ENCODE measurements at places on chromosomes 4 and X. TPM values are rescaled to one million over a fixed set of nuclear protein-coding genes. Genes with fewer than 3 reads are reported as not detected.

FGG gene
- not detected for total RNA-seq

UGT2B7 gene
- not detected for total RNA-seq

NDP gene
- total RNA-seq: 0.20 TPM

VEGFD gene
- 1.6 TPM for total RNA-seq

FHDC1 gene
- total RNA-seq: 0.33 TPM

CXCL9 gene
- 1.0 TPM for total RNA-seq

CD38 gene
- 3.1 TPM for total RNA-seq

GPR78 gene
- not detected for total RNA-seq

BMX gene
- total RNA-seq: 20.1 TPM

STK32B gene
- 0.59 TPM for total RNA-seq

GPR119 gene
- not detected for total RNA-seq

TTC29 gene
- 0.22 TPM for total RNA-seq

MAGEA9B gene
- total RNA-seq: not detected

QRFPR gene
- total RNA-seq: 1.6 TPM

DNA sequence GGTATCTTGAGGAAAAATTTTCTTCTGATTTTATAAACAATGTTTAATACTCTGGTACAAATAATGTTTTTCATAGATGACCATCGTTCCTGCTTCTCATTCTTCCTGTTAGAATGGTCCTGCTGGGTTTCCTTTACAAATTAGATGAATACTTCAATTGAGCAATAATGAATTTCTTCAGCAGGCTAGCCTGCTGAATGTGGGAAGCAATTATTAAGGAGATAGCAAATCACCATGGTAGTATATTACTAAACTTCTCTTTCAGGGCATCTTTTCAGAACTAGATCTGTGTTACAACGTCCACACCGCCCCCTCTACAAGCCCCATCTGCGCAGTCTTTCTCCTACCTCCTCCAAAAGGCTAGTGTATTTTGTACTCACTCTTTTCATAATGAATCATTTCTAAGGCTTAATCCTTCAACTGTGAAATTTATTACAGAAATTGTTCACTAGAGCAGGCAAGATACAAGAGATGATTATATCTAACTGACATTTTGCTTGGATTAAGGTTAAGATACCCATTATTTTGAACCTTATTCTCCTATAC, 38.4 kb downstream of the GPRIN3 start:
- DNase-seq: no peak

DNA sequence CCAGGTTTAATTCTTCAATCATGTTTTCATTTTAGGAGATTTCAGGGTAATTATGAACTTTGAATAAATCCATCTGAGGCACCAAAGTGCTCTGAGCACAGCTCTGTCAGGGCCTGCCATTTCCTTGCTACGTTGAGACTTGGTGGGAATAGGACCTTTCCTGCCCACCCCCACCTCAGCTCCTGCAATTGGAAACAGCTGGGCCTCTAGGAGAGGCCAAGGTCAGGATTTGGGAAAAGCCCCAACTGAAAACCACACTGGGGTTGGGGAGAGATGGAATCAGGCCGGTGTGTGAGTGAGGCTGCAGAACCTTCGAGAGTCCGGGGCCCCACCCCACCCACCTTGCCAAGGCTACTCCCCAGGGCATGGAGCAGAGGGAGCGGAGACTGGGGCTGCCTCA, 212.7 kb upstream of the BCOR start:
- DNase-seq: no peak

DNA sequence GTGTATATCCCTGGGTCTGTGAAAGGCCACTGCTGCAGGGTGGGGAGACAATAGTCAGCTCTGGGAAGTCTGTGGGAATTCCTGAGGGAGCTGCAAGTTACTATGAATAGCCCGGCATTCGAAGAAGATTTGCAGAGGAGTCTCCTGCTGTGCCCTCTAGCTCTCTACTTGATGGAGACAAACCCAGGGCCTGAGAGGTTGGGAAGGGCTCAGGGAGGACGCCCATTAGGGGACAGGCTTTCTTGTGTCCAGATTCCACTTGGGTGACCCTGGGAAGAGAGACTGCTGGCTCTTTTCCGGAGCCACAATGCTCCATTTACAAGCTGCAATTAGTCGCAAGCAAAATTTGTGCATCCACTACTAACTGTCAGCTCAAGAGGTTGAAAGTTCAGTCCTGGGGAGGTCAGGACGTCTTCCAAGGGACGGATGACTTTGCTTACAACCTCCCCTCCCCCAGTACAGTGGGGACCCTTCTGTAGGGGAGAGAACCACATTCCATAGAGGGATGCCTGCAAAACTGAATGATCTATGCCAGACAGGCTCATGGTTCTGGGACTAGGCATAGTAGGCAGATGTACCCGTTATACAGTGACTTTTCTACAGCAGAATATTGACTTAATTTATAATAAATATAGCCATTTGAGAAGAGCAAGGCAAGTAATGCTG, 48.2 kb upstream of the PHOX2B start:
- DNase-seq: no peak

GRCh38 chrX:47501226-47502074, 18.4 kb upstream of the ZNF41 start:
- no peak for DNase-seq

DNA sequence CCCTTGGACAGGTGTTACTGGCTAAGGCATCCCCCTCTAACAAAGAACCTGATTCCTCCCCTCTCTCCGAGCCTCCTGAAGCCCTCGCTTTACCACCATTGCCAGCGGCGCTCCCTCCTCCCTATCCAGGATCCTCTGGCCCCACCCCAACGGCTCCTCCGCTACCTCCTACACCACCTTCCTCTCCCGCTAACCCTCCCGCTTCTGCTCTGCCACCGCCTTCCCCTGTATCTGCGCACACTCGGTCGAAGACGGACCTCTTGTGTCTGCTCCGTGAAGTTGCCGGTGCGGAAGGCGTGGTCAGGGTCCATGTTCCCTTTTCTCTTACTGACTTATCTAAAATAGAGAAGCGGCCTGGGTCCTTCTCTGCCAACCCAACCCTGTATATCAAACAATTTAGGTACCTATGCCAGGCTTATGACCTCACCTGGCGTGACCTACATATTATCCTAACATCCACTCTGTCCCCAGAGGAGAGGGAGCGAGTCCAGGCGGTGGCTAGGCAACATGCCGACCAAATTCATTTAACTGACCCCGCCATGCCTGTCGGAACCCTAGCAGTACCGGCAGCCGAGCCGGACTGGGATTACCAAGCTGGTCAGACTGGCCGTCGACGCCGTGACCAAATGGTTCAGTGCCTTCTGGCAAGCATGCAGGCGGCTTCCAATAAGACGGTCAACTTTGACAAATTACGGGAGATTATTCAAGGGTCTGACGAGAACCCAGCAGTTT, 958.9 kb downstream of the RPA4 start:
- DNase-seq: no peak

DNA sequence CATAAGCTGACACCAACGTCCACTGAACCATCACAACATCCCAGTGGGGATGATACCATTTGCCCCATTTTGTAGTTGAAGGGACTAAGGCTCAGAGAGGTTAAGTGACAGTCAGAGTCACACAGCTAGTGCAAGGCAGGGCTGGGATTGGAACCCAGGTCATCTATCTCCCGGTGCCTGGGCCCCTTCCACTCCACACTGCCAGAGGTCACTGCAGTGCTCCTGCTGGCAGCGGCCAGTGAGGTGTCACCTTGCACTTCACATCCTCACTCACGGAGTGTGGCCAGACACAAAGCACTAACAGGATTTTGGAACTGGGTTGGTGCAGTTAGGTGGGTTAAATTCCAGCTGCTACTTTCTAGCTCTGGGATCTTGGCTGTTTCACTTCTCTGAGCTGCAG, 118.7 kb downstream of the ENPP6 start:
- no peak for DNase-seq

DNA sequence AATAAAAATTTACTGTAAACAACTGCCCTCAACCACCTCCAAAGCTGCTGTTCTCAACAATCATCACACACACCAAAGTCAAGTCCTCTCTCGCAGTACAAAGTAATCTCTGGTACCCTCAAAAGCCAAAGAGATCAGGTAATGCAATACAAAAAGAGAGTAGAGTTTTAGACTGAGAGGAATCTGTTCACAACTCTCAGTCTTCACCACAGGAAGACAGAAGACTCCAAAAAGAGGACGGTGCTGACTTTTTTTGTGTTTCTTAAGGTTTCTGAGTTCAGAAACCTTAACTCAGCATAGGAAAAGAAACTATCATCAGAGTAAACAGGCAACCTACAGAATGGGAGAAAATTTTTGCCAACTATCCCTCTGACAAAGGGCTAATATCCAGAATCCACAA, 1072.3 kb upstream of the DIAPH2 start:
- no peak for DNase-seq

- no peak for DNase-seq
Observed at GRCh38 chr4:141074098-141074878, 59.0 kb downstream of the RNF150 start.

GRCh38 chr4:22174640-22175039, 226.1 kb upstream of the KCNIP4 start:
- DNase-seq: no peak

- peak; percentile 86 for DNase-seq
Observed at GRCh38 chrX:131746491-131746968, 202.7 kb downstream of the OR13H1 start.

DNA sequence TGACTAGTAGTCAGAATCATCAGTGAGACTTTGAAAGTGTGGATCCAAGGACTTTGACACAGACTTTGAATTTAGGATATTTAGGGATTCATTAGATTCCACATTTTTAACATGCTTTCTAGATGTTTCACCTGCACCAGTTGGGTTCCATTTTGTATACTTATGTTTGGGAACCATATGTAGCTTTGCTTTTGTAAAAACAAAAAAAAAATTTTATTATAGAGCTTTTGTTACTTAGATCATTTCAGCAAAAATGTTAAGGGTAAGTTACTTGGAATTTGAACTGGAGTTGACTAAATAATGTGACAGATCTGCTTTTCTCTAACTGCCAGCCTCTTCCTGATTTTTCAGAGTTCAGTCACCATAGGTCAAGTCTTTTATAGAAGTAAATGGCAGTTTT, 14.6 kb downstream of the PDLIM5 start:
- DNase-seq: no peak

DNA sequence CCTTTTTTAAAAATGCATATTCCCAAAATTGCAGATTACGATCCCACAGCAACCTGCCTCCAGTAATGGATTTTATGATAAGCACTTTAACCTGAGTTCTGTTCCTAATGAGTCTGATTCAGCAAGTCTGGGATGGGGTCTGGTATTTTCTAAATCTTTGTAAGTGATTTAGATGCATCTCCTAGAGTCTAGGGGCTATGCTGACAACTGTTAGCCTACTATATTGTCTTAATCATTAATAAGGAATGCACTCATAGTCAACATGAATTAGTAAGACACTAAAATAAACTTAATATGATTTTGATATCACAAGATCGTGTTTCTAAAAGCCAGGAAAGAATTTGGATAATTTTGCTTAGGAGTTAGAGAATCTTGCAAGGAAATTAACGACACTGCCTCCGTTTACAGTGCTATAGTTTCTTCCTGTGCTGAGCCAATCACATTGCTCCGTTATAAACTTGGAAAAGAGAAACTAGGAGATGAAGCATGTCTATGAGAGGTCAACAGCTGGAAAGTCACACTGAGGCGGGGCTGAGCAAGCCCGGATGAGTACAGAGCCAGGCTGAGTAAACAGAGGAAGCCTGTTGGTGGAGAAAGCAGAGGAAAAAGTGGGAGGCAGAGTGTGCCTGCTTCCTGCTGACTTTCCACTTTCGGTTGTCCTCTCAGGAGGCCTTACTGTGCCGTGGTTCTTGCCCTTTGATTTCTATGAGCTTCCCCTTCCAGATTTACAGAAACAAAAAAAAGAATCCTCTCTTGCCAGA, 5.4 kb downstream of the SCARB2 start:
- peak; percentile 93 for DNase-seq

DNA sequence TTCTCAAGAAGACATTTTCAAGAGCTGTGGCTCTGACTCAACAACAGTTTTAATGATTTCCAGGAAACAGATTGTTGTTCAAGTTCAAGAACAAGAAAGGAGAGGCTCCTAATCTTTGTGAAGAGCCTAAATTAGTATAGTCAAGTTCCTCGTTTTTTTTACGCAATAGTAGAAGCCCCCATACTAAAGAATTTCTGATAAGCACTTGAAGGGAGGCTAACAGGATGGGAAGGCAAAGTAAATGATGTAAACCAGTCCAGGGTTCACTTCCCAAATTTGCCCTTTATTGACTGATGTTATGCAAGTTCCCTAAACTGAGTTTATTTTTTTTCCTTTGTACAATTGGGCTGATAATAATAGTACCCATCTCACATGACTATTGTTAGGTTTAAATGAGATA, 178.2 kb downstream of the RTL9 start:
- DNase-seq: no peak

- no peak for DNase-seq
Observed at GRCh38 chrX:110409925-110410324, 51.3 kb downstream of the RTL9 start.

- no peak for DNase-seq
Observed at GRCh38 chrX:18900401-18900976, 83.4 kb downstream of the PHKA2 start.

DNA sequence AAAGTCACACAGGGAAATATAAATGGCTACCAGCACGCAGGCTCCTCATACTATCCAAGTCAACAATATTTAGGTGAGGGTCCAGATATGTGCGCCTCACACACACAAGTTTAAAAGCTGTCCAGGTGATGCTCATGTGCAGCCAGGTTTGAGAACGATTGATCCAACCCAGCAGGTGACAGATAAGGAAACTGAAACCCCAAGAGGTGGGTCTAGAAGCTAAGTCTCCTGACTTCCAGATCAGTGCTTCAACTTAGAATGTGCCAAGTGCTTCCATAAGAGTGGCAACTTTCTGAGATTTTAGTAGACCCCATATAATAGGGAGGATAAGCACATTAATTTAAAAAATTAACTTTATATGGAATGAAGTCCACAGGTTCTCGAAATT, 54.4 kb upstream of the NAP1L5 start:
- no peak for DNase-seq

- DNase-seq: no peak
Observed at GRCh38 chr4:107349266-107349665, 313.2 kb upstream of the DKK2 start.

DNA sequence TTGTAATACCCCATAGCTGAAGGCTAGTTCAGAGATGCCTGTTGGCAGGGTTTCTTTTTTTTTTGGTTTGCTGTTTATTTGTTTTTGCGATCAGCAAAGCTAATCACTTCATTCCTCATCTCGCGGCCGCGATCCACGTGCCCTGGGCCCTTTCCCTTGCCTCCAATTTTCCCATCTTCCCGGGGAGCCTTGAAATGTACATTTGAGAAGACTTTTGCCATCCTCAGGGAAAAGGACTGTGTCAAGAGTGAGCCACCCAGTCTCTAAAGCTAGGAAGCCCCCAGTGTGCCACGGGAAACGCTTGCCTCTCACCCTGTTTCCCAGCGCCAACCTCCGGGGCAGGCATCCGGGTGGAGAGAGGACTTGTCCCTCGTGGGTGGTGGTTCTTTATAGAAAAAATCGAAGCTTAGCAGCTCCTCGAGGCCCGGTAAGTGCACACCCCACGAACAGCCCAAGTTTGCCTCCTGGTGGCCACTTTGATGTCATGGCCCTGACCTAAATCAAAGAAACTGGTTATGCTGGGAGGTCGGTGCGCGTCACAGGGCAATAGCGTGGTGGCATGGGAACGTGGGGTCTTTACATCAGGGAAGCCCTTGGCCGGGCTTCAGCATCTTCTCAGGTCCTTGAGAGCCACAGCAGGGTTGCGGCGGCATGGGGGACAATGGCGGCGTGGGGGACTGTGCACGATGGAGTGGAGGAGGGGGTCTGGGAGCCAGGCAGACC, 42.0 kb downstream of the MAP7D3 start:
- DNase-seq: no peak

GRCh38 chr4:186241616-186242015, 14.3 kb downstream of the KLKB1 start:
- no peak for DNase-seq

- no peak for DNase-seq
Observed at GRCh38 chr4:97432551-97432950, 710.7 kb downstream of the STPG2 start.

GRCh38 chrX:100591256-100592051, 6.7 kb downstream of the TNMD start:
- DNase-seq: peak; percentile 60

Data from right atrium auricular region (tissue), 2 donors.